ENCODE measurements at places on chromosomes 3 and 15.

- DNase-seq = no peak
Observed at GRCh38 chr3:162704799-162705385, 1208.3 kb downstream of the OTOL1 start.

- no peak for DNase-seq
Observed at GRCh38 chr3:182041668-182042291, 330.1 kb downstream of the SOX2 start.

DNA sequence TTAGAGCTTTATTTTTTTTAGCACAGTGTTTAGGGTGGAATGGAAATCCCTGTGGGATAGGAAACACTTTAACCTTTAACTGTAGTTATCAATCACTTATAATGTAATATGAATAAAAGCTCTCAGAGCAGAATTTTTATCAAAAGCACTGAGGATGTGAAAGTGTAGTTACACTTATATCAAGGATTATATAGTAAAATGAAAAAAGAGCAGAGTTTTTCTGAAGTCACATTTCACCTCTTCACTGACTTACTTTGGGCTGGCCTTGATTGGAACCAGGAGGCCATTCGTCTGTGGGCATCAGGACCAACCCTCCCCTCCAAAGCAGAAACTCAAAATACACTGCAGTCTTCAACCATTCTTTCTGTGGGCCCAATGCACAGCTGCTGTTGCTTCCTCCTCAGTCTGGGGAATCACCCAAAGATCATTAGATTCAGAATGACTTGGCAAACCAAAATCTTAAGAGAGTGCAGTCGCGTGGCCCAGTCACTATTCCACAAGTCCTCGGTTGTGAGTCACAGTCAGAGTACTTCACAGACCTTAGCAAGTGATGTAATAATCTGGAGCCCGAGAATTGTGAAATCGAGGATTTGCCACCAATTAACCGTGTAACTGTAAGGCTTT, 132.6 kb upstream of the COL8A1 start:
- DNase-seq = no peak

DNA sequence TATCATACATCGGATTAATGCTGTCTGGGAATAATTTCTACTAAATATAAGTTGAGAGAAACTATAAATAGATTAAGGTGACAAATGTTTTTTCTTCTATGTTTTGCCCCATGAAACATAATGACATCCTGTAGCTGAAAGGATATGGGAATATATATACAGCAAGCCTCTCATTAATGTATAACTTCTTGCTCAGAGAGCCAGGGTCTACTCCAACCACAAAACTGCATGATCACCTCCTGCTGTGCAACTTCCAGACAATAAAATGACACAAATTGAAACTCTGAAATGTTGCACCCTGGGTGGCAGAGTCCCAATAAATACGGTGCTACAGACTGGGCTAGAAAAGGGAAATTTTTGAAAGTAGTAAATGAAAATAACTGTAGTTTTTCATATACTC, 571.9 kb upstream of the CBLB start:
- DNase-seq = no peak

DNA sequence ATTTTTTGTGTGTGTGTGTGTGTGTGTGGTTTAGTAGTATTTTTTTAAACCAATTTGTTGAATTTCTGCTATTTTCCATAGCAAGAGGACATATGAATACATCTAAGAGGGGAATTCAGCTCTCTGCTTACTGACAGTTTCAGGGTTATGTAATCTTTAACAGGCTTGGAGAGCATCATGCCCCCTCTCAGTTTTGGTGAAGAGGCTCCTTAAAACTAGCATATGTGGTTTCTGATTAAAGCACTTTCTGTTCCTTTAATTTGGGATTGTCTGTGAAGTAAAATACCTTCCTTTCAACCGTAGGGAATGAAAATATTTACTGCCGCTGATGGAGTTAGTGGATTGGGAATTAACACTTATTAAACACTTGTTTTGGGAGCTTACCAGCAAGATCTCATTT, 19.4 kb upstream of the NFKBIZ start:
- DNase-seq = no peak

- no peak for DNase-seq
Observed at GRCh38 chr3:47536967-47537366, 23.5 kb upstream of the ELP6 start.

- DNase-seq = no peak
Observed at GRCh38 chr15:67571648-67572415, 29.3 kb downstream of the MAP2K5 start.

- DNase-seq = no peak
Observed at GRCh38 chr3:23669541-23670255, 136.1 kb upstream of the UBE2E1 start.

DNA sequence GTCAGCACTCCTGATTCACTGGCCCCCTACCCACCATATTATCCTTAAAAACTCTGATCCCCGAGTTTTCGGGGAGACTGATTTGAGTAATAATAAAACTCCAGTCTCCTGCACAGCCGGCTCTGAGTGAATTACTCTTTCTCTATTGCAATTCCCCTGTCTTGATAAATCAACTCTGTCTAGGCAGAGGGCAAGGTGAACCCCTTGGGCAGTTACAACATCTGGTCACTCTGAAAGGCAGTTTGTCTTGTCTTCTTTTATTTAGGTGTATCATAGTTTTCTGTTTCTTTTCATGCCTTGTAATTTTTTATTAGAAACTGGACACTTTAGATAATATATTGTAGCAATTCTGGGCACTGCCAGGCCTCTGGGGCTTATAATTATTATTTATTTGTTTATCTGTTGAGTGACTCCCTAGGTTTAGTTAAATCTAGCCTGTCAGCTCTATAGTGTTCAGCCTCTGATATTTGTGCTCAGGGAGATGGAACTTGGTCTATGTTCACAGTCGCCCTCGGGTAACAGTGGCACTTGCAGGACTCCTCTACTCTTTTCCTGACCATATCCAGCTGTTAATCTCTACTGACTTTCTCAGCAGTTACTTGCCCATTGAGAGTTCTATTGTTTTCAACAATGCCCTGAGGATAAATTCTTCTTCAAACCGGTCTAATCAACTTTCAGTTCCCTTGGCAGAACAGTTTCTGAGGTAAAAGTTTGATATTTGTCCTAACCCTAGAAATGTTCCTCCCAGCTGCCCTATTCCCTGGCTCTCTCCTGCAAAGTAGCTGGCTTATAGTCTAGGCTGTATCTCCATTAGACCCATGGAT, 15.5 kb upstream of the PLAAT1 start:
- no peak for DNase-seq

- DNase-seq = no peak
Observed at GRCh38 chr3:134312072-134312872, 61.6 kb upstream of the RYK start.

DNA sequence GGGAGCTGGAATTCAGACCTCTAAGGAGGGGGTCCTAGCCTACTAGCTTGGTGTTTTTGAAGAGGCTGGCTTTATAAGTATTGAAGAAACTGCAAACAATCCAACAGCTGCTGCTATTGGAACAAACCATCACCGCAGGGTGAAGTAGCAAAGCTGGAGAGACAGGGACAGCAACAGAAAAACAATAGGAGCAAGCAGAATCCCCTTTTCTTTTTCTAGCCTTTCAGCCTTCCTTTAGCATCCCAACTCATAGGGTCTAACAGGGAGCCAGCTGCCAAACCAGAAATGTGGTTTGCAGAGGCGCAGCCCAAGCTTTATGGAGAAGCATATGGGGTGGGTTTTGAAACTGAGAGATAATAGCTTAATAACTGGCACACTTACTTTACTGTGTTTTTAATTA, 106.2 kb upstream of the CHMP2B start:
- DNase-seq = no peak

DNA sequence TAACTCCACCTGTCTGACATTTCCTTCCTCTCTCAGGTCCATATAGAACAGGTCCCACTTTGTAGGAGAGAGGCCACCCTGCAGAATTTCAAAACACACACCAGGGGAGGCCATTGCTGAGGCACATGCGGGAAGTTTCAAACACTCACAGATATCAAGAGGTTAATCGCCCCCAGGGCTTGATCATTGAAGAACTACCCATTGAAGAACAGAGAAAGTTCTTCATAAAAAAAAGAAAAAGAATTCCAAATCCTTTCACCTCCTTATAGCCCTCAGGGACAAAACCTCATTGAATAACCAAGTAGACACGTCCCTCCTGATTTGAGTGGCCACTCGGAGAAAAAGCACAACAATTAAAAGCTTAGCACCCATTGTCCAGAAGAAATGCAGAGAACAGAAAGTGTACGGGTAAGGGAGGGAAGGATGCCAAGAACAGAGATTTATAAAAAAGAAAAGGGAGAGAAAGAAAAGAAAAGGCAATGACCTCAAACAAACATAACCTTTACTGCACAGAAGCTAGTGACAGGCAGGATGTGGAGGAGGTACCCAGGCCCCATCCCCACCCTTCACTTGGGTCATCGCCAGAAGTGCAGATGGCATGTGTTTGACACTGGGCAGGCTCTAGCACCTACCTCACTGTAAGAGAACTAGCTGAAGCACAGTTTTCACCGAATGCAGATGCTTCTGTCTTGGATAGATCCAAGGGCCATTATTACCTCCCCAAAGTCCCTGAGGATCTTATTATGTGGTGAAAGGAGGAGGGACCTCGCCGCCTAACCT, 112.3 kb upstream of the HES1 start:
- no peak for DNase-seq

DNA sequence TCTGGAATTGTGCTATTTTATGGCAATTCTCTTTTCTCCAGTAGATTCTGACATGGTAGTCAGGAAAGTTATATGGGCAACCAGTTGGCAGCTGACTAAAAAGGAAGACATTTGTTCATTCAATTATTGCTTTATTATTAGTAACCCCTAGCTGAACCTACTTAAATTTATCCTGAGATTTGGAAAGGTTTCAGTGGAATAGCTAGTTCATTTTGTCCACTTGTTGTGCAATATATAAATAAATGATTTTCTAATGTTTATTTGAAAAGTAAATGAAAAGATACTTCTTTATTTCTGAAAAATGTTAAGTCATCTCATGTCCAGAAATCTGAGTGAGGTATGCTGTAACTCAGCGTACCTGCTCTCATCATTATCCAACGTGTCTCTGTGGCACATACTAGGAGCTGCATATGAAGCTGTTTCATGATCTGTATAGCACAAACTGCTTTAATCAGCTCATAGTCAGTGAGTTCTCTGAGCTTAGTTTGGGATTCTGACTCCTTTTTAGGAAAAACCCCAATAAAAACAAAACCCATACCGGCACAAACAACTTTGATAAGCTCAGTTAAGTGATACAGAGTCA, 35.9 kb downstream of the RARB start:
- DNase-seq = no peak

DNA sequence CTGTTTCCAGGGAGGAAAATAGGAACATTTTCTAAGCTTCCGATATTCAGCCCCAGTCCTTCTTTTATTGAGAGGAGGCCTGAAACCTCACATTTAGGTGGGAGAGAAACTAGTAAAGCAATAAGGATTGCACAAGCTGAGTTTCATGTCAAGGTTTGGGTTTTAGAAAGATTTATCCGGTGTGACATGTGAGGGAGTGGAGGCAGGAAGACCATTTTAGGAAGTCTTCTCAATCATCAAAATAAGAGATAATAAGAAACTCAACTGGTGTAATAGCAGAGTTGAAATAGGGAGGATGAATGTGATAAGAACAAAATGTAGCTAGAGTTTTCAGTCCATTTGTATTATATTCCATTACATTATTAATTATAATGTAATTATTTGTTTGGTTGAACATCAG, 27.7 kb upstream of the CLDN16 start:
- DNase-seq = no peak

DNA sequence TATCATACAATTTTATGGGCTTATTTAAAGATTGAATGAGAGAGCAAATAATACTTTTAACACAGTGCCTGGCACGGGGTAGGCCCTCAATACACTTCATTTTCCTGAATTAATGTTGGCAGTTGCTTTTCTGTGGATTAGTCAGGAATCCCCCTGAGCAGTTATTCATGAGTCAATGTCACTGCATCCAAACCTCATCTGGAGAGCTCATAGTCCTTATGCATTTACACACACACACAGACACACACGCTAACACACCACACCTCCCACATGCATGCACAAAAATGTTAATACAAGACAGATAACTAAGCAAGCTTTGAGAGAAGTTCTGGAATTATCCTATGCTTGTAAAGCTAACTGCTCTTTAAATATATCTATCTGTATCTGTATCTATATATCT, 34.0 kb upstream of the TNFAIP8L3 start:
- no peak for DNase-seq

DNA sequence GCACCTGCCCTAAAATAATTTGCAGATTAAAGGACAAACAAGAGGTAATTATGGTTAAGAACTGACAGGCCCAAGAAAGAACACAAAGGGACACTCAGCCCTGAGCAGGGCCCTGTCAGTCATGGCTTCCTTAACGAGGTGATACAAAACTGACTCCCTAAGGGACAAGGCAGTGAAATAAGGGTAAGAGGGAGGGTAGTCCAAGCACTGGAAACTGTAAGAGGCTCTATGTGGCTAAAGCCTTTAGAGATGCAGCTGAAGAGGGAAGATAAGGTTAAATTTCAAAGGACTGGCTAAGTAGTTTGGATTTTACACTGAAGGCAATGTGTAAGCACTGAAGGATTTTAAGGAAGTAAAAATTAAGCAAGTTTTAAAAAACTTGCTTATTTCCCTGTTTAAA, 3.9 kb downstream of the ATR start:
- no peak for DNase-seq

DNA sequence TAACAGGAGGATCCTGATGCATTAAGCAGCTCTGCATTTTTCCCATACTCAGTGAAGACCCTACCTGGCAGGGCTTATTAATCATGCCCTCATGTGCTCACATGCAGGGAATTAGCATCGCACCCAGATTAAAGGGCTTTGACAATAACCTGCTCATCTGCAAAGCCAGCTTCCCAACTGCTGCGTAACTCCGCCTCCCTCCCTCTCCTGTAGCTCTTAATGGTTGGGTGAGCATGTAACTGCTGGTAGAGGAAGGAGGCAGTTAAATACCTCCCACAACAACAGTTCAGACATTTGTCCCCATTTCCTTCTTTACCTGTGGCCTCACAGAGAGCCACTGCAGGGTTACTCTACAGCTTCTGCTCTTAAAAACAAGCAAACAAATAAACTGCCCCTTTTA, 203.6 kb upstream of the WNT5A start:
- DNase-seq = no peak

GRCh38 chr3:47692158-47692557, 89.5 kb downstream of the SMARCC1 start:
- DNase-seq = no peak

DNA sequence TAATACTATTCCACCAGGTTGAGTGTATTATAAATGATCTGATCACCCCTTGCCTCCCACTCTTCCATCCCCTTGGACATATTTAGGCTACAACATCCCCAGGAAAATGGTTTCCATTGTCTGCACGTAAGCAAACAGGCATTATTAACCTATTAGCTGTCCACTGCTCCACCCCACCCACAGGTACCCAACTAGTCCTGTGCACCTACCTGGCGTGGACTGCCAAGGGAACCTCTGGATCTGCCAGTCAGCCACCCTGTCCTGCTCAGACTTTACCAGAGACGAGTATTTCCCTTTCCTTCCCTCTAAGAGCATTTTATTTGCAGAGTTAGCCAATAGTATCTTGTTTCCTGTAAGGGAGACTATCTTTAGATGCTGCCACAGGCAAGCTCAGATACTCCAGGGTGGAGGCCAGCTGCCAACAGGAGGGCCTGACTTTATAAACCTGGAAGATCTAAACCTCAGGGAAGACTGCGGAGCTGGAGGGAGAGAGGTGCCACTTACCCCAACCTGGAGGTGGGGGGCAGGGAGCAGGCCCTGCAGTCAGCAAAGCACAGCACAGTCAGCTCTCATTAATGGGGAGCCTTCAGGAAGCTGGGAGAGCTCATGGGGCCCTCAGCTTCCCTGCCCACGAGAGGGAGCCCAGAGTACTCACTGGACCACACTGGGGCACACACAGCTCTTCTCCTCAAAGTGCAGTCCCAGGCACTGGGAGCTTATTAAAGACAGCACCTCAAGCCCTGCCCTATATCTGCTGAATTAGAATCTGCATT, at the start of gene CX3CR1:
TSS of gene CX3CR1 (minus strand) at position 292 of the 773 bp plus-strand sequence. CDS start 13,527 bp downstream, outside the sequence.
- no peak for DNase-seq
